ENCODE measurements at places on chromosomes 7 and 10. TPM values are rescaled to one million over a fixed set of nuclear protein-coding genes. Genes with fewer than 3 reads are reported as not detected.

SLC26A5 gene
- not detected for total RNA-seq

DNA sequence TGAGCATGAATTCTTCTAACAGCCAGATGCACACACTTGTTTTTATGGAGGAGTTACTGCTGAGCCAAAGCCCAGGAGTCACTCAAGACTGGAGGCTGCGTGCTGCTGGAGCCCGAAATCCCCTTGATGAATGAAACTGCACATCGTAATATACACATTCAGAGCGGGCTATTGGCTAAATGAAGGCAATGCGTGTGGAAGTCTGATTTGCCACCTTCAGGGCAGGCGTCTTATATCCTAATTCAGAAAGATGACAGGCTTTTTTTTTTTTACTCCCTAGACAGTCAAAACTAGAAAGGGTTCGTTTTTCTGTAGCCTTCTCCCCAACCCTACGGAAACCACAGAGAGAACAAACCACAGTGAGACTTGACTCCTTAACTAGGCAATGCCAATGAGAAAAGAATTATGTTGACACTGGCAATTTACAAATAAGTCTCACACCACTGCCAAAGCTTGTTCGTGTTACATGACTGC, 227.2 kb upstream of the KLF14 start:
- DNase-seq, result peak; percentile 94

DNA sequence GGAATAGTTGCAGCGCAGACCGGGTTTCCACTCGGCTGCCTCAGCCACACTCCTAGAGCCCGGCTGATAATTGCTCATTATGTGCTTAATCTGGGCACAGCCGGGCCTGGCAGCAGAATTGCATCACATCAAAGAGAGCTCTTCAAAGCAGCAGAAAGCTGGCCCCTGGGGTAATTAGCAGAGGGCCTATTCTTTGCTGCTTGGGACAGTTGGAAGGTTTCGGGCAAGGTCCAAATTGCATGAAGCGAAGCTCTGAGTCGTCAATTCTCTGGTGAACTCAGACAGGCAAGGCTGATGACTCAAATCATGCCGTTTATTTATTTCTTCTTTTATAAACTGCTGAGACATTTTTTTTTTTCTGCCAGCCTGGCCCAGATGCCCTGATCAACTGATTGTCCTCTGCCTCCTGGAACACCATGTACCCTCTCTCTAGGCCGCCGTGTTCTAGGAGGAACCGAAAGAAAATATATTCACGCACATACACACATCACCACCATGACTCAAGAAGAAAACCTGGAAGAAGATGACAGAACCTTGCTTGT, 242.2 kb downstream of the RAB11FIP2 start:
- no peak for DNase-seq

DNA sequence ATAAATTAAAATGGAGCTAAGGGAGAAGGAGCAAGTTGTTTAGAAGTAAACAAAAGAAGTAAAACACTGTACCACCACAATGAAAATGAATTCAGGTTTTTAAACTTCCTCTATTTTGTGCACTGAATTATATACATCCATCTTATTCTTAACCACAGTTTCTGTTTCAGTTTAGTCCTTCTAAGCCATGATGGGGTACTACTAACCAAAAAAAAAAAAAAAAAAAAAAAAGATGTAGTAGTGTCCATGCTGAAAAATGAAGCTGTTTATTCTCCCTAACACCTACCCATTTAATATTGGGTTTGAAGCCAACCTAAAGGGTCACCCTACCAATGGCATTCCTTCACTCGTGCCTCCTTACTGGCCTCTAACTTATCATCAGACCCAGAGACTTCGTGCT, 3.4 kb upstream of the BMPR1A start:
- DNase-seq, result no peak

DNA sequence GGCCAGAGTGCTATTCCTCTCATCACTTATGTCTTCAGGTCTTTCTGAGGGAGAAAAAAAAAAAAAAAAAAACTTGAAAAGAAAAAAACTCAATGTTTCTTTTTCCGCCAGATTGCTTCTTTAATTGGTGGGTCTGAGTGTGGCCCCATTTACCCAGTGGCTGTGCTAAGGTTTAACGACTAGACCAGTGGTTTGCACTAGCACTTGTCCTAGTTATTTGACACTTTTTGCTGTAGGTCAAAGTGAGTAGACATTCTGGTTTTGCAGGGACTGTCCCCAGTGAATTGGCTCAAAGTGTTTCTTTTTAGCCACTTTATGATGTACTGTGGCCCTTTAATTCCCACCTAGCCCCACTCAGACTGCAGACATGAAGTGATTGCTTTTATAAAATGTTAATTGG, 273.3 kb downstream of the PTEN start:
- no peak for DNase-seq

CASD1 gene
- 10.5 TPM for total RNA-seq

GRCh38 chr7:22860784-22861482, 38.3 kb upstream of the TOMM7 start:
- DNase-seq, result peak; percentile 37

DNA sequence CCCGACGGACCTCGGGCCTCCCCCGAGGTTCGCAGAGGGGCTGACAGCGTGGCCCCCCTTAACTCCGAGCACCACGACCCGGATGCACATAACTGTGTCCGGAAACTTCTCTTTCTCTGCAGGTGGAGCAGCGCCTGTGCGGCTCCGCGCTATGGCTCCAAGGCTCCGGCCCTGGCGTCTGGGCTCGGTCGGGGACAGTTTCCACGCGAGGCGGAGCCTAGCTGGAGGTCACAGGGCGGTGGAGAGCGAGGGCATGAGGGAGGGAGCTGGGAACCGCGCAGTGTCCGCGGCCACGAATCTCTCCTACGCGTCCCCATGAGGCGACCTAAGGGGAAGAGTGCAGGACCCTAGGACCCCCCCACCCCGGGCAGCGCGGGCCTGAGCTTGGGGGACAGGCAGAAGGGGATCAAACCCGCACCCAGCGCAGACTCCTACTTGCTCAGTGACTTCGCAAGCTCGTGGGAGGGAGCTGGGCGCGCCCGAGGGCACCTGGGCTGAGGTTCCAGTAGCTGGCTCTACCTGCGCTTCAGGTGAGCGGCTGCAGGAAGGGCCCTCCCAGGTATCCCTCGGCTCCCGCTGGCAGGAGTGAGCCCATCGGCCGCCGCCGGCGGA, 8.6 kb upstream of the MNX1 start:
- DNase-seq, result no peak

- no peak for DNase-seq
Measured at GRCh38 chr7:43691611-43692010, 37.7 kb downstream of the COA1 start.

- DNase-seq, result no peak
Measured at GRCh38 chr7:25562673-25563182, 334.4 kb upstream of the NPVF start.

DNA sequence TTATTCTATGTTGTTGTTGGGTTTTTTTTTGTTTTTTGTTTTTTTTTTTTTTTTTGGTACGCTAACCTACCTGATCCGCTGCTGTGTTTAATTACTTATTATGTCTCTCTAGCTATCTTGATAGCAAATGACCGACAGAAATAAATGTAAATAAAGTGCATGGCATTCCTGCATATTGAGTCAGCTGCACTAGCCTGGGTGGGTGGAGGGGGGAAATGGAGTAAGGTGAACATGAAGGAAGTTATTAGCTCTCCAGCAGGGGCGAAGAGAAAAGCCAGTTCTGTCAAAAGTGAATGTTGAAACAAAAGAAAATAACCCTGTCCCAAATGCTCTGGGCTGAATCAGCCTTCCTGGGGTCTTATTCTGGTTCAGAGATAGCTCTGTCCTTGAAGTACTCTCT, 210.7 kb upstream of the MDFIC start:
- DNase-seq, result no peak

All from M059J (cell line).